ENCODE measurements at places on chromosomes 1 and 21.
A peak's percentile ranks its signal among the peaks of the same experiment; 100 is the strongest.

DNA sequence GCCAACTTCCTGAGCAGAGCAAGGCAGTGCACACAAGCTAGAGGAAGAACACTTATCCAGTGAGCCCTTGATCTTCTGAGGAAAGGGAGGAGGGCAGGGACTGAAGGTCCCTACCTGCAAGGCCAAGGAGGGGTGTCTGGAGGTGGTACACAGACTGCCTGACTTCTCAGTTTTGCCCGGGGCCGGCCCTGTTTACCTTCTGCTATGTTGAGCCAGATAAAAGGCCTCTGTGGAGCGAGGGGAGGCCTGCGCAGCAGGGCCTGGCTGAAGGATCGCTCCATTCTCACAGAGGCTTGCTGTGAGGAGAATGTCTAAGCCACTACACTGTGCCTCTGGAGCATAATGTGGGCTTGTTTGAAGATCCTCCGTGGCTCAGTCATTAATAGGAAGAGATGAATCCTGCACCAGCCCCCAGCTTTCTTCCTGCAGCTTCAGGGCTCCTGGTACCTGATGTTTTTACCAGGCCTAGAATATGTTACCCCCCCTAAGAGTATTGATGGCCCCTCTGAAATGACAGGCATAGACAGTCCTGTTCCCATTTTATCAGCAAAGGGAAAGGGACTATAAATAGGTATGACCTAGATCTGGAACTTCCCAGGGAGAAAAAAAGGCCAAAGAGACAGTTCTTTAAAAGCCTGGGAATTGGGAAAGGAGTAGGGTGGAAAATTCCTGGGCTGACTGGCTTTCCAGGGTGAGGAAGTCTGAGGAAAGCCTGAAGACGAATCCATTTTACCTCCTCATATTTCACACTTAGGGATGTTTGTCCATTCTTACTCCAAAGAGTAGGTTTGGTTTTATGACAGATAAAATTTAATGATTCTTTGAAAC is 4.7 kb downstream of the POGK start:
- DNase-seq: no peak

DNA sequence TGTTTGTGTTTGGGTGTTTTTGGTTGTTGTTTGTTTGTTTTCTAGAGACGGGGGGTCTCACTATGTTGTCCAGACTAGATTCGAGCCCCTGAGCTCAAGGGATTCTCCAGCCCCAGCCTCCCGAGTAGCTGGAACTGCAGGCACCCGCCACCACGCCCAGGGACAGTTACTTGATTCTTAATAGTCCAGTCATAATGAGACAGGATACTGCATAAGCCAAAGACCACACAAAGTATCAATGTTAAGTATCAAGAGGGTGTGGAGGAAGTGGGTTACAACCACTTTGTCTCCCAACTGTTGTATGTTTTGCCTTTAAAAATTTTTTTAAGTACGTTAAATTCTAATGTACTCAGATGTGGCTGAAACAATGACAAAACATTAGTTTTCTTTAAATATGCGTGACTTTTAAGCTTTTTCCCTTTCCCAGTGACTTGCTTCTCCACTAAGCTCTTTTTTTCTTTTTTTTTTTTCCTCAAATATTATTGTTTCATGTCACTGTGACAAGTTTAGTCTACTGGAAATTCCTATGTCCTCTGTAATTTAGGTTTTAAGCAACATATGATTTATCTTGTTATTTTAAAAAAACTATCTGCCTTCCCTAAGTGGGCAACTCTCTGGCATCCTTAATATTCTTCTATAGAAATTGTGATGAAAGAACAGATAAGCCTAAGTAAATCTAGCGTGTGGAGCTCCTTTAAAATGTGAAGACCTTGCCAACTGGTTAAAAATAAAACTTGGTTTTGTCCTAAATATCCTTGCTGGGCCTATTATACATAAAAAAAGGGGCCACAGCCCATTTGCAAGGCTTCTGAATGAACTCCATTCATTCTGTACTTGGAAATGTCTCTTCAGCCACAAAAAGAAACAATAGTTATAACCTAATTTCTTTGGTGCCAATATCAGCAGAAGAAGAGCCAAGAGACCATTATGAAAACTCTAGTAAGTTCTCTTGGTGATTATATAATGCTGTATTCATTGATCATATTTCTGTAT is 56.2 kb upstream of the DPH5 start:
- no peak for DNase-seq

DNA sequence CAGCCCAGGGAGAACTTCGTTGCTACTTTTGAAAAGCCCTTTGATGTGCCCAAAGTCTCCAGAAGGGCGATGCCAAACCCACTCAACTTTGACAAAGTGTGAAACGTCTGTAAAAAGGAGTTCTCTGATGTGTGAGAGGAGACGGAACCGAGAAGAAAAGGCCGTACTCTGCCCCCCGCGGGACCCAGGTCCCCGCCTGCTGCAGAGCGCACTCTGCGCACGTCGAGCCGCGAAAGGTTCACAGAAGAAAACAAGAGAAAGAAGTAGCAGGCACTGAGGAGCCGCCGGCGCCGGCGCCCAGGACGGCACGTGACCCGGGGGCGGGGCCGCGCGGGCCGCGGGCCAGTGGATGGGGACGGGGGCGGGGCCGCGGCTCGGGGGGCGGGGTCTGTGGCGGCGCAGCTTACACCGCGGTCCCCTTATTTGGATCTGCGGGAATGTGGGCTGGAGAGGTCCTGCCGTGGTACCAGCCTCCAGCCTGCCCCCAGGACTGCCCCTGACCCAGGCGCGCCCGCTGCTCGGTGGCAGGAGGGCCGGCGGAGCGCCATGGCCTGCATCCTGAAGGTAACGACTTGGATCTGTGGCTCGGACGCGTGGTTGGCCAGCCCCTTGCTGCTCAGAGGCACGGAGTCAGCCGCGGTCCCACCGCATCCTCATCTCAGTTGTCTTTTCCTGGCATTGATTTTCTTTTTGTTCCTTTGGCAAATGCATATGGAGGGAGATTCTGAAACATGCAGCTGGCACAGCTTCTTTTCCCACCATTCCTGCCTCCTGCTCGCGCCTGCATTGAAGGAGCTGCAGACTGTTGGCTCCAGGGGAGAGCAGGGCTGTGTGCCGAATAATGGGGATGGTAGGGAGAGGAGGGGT is at the start of gene ST6GALNAC3:
Gene ST6GALNAC3, plus strand, starts transcription at position 426 of the 867 bp plus-strand sequence.
- DNase-seq: no peak

GRCh38 chr1:192574073-192574472 is 1.5 kb upstream of the RGS1 start:
- DNase-seq: no peak

- no peak for DNase-seq
Observed at GRCh38 chr1:229300099-229300757, 29.3 kb downstream of the RAB4A start.

- no peak for DNase-seq
Observed at GRCh38 chr21:39184050-39184980, 1.1 kb upstream of the PSMG1 start.

DNA sequence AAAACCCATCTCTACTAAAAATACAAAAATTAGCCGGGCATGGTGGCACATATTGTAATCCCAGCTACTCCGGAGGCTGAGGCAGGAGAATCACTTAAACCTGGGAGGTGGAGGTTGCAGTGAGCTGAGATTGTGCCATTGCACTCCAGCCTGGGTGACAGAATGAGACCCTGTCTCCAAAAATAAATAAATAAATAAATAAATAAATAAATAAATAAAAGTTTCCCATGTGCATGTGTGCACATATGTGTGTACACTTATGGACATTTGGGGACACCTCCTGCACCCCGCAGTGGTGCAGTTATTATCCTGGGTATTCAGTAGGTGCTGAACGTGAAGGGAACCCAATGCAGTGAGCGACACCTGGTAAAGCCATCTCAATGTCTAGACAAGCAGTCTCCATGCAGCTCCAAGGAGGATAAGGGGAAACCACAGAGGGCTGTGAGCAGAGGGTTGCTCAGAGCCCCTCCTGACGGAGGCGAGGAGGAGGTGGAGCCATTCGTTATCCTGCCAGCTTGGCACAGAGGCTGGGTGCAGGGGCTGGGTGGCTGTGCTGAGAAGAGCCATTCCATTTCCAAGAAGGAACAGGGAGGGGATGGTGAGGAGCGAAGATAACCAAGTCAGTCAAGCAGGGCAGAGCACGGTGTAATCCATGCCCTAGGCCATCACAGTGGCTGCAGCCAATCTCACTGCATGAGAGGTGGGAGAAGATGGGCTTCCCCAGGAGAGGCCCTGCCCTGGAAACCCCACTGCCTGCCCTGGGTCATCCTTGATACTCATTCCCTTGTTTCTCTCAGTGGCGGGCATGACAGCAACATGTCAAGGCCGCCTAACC is 25.6 kb downstream of the UBIAD1 start:
- DNase-seq: no peak

DNA sequence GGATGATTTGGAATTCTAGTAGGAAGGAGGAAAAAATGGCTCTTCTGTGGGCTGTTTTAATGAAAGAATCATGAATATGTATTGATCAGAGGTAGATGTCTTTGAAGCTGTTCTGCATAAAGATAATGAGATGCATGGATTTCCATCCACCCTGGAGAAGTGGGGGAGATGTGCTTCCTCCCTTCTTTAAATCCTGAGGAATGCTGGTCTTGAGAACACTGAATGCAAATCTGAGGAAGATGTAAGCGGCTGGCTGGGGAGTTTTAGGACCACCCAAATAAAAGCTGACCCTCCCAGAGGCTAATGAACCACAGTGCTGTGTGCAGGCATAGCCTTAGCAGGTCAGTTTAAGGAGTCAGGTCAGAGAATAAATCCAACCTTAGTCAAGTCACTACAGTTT is 37.3 kb downstream of the ZMYND12 start:
- DNase-seq: no peak

GRCh38 chr21:43689556-43690337 is 29.2 kb upstream of the PDXK start:
- no peak for DNase-seq

- no peak for DNase-seq
Observed at GRCh38 chr1:196567238-196567637, 41.0 kb downstream of the KCNT2 start.

- no peak for DNase-seq
Observed at GRCh38 chr1:155504207-155504606, 58.4 kb downstream of the ASH1L start.

- no peak for DNase-seq
Observed at GRCh38 chr1:6971699-6972098, 186.4 kb downstream of the CAMTA1 start.

DNA sequence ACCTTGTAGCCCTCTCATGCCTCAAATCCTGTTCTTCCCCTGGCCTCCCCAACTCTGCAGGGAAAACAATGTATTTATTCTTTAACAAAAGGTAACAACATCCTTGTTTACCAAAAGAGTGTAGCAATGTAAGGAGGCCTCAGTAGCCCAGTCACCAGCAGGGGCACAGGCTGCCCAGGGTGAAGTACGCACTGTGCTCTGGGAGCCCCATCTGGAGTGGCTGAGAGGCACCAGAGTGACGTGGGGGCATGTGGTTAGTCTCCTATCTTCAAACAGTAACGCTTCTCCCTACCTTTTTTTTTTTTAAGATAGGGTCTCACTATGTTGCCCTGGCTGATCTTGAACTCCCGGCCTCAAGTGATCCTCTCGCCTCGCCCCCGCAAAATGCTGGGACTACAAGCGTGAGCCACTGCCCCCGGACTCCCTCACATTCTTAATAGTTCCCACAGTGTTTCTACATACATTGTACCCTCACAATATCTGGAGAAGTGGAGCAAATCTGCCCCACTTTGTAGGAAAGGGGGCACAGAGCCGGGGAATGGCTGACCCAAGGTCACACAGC is 51.3 kb upstream of the ECE1 start:
- no peak for DNase-seq

- DNase-seq: no peak
Observed at GRCh38 chr1:90726986-90727480, 9.9 kb upstream of the BARHL2 start.

DNA sequence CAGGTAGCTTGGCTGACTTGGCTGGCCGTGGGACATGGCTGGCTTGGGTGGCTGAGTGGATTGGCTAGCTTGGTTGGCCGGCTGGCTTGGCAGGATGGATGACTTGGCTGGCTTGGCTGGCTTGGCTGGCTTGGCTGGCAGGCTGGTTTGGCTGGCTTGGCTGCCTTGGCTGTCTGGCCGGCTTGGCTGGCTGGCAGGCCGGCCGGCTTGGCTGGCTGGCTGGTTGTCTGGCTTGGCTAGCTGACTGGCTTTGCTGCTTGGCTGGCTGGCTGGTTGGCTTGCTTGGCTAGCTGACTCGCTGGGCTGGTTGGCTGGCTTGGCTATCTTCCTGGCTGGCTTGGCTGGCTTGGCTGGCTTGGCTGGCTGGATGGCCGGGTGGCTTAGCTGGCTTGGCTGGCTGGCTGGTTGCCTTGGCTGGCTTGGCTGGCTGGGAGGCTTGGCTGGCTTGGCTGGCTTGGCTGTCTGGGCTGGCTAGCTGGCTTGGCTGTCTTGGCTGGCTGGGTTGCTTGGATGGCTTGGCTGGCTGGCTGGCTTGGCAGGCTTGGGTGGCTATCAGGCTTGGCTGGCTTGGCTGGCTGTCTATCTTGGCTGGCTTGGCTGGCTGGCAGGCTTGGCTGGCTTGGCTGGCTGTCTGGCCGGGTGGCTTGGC is 129.7 kb upstream of the FAM72C start:
- no peak for DNase-seq

DNA sequence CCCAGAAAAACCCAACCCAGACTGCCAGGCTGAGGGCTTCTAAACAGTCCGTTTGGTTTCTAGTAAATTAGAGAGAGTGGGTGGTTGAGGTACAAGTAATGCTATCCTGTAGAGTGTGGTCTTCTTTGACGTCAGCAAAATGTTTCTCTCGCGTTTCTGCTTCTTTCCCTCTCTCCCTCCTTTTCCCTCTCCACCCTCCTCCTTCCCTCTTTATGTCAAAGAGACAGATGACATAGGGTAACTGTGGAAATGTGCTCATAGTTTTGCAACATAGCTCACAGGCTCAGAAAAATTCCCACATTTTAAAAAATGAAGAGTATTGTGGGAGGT is 158.3 kb downstream of the TOMM20 start:
- peak; percentile 83 for DNase-seq

GRCh38 chr1:110647254-110647891 is 27.4 kb downstream of the KCNA3 start:
- DNase-seq: no peak

DNA sequence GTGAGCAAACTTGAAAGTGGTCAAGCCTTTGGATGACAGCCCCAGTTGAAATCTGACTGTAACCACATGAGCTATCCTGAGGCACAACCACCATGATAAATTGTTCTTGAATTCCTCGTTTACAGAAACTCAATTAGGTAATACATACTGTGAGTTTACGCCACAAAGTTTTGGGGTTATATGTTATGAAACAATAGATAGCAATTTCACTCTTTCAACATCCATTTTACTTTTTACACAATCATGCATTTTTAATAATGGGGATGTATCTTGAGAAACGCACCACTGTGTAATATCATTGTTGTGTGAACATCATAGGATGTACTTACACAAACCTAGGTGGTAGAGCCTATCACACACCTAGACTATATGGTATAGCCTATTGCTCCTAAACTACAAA is 35.4 kb downstream of the OR2C3 start:
- DNase-seq: no peak

- DNase-seq: no peak
Observed at GRCh38 chr1:41541592-41541952, 57.1 kb upstream of the EDN2 start.

GRCh38 chr1:10179406-10180091 is 30.8 kb upstream of the KIF1B start:
- no peak for DNase-seq

DNA sequence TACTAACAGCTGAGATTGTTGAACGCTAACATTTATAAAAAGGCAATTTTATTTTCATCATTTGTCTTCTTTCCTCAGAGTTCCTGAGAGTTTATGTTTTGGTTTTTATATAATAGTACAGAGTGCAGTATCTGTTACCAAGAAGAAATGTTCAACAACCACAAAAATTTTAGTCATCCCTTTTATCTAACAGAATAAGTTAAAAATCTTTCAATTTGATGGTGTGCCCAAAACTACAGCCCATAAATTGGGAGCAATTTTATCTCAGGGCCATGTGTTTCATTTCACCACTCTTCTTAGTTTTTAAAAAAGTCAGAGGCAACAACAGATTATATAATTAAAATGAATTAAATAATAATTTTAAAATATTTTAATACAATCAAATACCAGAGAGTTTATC is 37.1 kb downstream of the NEXN start:
- DNase-seq: peak; percentile 25

Data from stromal cell of bone marrow (primary cell).